NCI-H774 (cell line): ENCODE measurements at places on chromosomes 4 and X.

- DNase-seq = no peak
Measured at GRCh38 chrX:68936608-68937007, 107.8 kb downstream of the EFNB1 start.

DNA sequence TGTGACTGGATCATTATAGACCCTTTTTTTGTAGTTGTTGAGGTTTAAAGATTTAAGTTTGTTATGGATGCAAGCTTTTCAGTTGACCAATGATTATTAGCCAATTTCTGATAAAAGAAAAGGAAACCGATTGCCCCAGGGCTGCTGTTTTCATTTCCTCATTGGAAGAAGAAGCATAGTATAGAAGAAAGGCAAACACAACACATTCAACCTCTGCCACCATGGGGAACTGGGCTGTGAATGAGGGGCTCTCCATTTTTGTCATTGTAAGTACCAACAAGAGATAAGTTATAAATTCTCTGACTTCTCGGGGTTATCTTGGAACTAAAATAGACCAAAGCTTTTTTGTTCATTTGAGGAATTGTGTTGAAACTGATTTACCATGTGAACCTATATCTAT, at the start of gene CYBB:
Gene CYBB (plus strand): TSS at position 203 of the 400 bp plus-strand sequence. CDS start 19 bp downstream, at position 222.
- no peak for DNase-seq

- DNase-seq = no peak
Measured at GRCh38 chrX:136779346-136779781, 1.4 kb downstream of the ARHGEF6 start.

DNA sequence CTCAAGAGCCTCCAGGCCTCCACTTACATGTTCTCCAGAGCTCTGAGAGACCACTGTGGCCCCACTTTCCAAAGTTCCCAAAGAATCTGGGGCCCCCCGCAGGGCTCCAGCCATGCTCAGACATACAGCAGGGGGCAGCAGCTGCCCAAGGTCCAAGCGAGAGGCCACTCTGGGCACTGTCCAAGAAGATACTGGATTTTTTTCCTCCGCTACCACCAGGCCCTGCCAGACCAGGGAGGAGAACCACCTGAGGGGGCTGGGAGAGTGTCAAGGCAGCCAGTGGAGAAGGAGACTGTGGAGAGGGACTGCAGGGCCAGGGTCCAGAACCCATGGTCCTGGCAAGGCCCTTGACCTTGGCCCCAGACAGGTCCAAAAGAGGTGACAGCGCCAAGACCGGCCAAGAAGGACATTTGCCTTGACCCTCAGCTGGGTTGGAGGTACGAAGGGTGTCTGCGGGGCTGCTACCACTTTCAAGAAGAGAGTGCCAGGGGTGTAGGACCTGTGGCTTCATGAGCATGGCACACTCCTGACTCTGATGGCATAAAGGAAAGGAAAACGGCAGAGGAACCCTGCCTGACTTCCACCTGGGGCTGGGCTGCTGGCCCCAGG, 5.3 kb downstream of the EMD start:
- no peak for DNase-seq

DNA sequence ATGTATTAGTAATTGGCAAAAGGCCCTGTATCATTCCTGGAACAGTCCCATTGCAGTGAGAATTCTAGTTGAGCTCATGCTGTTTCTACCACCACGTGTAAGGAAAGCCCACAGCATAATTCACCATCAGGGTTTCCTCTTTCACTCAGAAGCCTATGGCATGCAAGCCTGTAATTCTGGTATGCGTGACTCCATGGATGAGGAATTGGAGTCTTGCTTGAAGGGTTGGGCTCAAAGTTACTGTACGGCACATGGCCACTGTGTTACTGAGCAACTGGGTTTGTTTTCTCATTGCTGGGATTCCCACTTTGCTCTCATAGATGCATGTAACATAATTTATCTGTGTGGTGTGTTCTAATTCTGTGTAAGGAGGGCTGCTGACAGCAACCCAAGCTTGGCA, 132.3 kb upstream of the NR3C2 start:
- no peak for DNase-seq

DNA sequence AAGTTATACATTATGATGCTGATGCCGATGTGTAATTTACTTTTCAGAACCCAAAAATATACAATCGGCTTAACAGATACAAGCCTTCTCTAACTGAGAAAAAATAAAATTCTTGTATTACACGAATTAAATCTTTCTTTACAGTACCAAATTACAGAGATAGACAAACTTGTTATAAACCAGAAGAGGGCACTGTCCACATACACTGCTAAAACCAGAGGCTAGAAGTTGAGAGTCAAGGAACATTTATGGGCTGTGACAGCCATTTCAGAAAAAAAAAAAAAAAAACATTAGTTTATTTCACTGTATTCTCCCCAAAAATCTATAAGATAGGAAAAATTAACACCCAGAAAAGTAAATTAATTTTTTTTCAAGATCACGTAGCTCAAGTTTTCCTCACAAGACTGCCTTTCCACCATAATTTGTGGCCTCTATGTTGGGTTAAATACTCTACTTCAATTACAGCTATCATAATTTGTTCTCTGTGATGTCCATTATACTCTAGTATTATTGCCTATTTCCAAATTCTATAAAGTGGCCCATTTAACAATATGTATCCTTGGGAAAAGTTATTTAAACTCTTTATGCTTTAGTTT, 12.0 kb downstream of the EREG start:
- DNase-seq = no peak

GRCh38 chrX:41720125-41720779, 3.7 kb upstream of the GPR82 start:
- no peak for DNase-seq

- no peak for DNase-seq
Measured at GRCh38 chrX:40004921-40005291, 92.9 kb downstream of the BCOR start.
